Uterus (tissue), 4 donors: ENCODE measurements at places on chromosomes 16 and 17. TPM values are rescaled to one million over a fixed set of nuclear protein-coding genes. Genes with fewer than 3 reads are reported as not detected.

DNA sequence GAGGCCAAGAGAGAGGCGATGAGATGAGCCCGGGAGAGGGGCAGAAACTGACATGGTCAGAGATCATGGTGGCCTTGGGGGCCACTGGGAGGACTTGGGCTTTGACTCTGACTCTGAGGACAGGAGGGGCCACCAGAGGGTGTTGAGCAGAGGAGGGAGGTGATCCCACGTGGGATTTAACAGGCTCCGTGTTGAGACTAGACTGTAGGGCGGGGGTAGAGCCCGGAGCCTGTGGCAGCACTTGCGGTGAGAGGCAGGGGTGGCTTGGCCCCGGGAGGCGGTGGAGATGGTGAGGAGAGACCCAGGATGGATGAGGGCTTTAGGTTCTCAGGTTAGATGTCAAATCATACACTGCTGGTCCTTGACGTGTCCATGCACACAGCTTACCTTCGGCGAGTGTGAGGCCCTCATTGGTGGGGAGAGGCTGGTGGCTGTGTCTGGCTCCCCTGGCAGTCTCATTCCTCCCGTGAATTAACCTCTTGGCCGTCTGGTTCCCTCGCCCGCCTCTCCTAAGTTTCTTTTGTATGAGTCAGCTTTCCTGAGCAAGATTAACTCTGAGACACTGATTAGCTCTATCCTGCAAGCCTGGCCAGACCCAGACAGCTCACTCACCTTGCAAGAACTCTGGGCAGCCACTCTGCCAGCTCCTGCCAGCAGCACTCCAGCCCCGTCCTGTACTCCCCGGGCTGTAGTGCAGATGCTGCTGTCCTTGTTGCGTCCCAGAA lies 39.7 kb downstream of the VPS35L start:
- DNase-seq, result peak; percentile 20

Gene RNF112
- total RNA-seq, result 14.7 TPM

Gene GLP2R
- under 0.01 TPM for total RNA-seq

DNA sequence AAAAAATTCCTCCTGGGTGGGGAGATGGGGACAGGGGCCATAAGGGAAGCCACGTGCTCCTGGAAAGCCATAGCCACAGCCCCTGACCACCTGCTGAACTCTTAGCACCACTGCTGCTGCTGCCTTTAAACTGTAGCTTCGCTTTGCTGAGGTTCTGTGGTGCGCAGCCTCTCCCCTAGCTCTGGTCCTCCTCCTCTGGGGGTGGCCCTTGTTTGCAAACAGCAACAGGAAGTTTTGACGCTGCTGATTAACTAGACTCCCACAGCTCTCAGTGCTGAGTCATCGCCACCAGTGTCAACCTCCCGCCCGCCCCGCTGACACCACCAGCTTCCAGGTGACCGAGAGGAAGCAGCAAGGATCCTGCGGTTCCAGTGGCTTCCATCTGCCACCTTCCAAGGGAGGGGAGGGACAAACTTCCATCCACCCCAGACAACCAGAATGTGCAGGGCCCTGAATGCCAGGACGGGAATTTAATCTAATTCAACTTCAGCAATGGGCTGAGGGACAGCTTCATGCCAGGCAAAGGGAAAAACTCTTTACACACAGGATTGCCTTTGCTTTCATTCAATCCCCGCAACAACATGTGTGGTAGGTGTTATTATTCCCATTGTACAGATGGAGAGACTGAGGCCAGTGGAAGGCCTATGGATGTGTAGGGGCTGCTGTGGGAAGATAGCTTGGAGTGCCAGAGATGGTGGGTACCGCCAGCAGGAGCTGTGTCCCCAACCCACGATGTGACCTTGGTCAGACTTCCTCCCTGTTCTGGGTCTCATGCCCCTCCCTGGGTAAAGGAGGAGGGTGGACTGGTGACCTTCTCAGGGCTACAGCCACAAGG lies 8.1 kb upstream of the KIFC3 start:
- peak; percentile 76 for DNase-seq

Gene MC1R
- total RNA-seq, result 6.2 TPM

- DNase-seq, result no peak
Observed at GRCh38 chr17:17696882-17697633, 15.8 kb downstream of the RAI1 start.

DNA sequence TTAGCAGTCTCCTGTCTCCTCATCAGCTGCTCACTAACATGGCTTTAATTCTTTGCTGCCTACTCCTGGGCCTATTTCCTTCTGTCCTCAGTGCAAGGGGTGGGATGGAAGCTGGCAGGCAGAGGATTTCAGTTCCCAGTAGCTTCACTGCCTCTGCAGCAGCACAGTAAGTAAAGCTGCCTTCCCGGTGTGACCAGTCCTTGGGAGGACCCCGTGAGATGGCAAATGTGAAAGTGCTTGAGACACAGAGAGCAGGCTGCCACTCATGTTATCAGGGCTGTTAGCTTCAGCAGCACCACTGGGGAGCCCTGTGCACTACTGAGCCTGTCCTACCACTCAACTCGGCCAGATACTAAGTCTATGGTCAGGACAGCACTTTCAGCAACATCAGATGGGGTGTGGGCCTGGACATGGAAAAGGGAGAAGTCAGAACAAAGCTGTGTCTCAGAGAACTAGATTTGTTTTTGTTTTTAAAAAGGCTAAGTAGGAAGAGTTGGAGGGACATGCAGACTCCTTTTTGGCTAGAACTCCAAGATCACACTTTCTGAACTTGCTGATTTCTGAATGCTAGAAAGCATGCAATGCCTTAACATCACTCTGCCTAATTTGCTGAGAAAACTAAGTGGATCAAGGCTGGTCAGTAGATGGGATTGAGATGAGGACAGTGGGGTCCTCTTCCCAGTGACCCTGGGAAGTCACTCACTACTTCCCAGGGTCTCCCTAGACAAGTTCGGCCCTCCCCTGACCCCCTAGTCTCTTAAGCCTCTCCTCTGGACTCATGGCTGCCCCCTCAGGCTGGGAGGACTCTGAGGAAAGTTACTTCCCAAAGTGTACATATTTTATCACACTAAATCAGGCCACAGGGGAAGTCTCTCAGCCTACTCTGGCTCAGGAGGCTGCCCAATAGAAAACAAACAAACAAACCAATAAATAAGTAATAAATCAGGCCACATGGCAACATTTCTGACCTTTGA lies 1.1 kb downstream of the ACSF2 start:
- peak; percentile 19 for DNase-seq

Gene ACSM3
- 365 TPM for total RNA-seq

GRCh38 chr17:65750631-65751115 lies 189.2 kb upstream of the AXIN2 start:
- peak; percentile 68 for DNase-seq

- peak; percentile 57 for DNase-seq
Observed at GRCh38 chr17:40069751-40070708, 7.3 kb downstream of the THRA start.

DNA sequence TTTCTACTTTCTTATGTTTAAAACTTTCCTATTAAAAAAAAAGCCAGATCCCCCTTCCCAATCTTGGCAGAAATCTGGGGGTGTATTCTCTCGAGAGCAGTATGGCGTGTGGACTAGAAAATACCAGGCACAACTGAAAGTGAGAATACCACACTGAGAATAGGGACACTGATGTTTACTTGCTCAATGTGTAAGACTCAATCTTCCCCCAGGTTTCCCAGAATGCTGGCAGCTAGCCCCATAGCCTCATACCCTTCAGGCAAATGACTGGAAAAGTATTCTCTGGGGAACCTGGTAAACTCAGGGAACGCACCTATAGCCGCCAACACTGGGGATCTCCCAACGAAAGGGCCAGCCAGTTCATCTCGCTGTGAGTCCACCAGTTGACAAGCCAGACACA lies 15.3 kb downstream of the ZZEF1 start:
- DNase-seq, result no peak

DNA sequence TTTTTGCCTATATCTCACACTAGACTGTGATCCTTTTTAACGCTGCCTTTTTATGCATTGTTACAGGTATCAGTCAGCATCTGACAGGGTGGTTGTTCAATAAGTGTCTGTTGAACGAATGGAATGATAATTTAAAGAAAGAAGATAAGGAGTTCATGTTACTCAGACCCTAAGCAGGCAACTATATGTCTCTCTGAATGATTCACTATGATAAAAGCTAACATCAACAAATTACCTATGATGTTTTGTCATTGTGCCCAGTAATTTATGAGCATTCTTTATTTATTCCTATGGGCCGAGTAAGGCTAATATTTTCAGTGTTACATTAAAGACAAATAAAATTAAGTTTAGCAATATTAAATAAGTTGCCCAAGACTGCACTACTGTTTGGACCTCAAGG lies 435.0 kb upstream of the KIF2B start:
- no peak for DNase-seq

Gene LPO
- total RNA-seq, result not detected

Gene MT1A
- not detected for total RNA-seq

- DNase-seq, result no peak
Observed at GRCh38 chr16:4745274-4745569, 10.9 kb downstream of the DNAAF8 start.

DNA sequence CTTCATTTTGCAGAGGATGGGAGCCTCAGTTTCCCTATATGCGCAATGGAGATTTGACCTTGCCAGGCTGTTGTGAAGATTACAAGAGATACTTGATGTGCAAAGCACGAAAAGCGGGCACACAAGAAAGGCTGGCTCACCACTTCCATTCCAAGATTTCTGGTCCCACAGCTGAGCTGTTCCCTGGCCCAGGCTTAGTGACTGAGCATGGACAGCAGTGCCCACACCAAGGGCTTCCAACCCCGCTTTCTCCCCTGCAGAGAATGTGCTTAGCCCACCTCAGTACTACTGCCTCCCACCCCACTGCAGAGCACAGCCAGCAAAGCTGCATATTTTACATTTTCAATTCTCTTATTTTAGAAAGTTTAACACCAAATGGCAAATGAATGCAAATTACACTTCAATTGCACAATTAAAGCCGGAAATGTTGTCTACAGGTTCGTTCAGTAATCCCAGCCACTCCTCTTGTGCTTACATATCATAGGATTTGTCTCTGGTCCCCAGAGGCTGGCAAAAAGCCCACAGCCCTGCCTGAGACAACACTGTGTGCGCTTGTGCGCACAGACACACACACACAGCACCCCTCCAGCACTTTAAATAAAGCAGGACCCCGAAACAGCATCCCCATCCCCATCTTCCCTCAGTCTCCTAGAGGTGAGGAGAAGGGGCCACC lies 51.8 kb downstream of the VAC14 start:
- DNase-seq, result no peak

DNA sequence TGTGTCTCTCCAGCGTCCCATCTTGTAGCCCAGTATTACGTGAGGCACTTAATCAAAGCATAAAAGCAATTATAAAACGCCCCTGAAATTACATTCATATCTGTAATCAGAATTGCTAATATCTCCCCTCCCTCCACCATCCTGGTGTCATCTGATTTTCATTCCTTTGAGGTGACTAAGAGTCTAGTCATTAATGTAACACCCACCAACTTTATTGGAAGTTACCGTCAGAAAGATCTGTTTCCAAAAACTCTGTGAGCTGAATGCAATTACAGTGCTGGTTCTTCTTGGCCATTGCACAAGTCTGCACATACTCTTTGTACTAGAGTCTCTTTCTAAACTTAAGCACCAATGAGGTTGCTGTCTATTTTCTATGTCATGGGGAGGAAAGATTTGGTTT lies 12.5 kb upstream of the MAF start:
- DNase-seq, result no peak

Gene HOXB4
- 0.88 TPM for total RNA-seq

- no peak for DNase-seq
Observed at GRCh38 chr16:69348222-69348621, 3.4 kb downstream of the TMED6 start.

DNA sequence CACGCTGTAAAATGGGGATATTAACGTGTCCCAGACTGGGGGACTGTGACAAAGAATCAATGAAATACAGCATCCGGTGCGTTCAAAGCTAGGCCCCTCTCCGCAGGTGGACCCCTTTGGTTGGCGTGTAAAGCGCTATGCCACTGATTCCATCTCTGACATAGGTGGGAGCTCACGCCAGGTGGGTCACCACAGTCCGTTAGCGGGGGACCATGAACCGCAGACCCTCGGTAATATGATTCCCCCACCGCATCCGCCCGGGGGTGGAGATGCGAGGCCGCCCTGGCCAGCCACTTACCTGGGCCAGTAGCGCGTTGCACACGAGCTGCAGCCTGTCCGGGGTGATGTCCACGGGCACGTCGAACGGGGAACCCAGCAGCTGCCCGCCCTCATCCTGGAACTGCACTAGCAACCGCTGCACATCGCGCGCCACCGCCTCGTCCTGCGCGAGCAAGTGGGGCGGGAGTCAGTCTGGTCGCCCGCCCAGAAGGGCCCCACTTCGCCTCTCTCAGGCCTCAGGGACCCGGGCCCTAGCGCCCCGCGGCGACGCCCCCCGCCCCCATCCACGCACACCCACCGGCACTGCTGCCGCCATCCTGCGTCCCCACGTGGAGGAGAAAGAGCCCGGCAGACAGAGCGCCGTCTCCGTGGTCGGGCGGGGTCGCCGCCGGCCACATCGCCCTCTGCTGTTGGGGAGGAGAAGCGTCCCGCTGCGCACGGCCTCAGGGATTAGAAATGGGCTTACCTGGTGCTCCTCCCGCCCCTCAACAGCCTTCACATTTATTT lies at the start of gene NLE1:
Gene NLE1, minus strand, starts transcription at position 623 of the 786 bp plus-strand sequence. Its CDS starts 28 bp downstream, at position 595.
- peak; percentile 63 for DNase-seq

DNA sequence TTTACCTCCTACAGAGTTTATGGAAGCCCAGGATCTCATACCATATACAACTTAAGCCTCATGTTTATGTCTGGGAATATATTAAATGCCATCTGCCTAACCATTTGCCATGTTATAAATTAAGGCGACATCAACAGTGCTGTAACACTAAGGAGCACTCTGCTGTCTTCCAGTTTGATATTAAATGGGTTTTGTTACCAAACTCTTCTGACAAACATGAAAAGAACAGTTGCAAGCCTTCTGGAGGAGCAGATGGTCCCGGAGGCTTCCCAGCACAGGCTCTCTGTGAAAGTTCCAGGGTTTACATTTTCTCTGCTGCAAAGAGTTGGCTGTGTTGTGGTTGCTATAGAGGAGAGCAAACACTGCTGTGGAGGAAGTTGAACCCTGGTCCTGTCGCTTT lies 545.3 kb upstream of the SALL1 start:
- no peak for DNase-seq

Gene ATAD5
- 7.2 TPM for total RNA-seq

GRCh38 chr16:21088646-21089538 lies 61.8 kb downstream of the DNAH3 start:
- DNase-seq, result no peak

GRCh38 chr16:12881182-12881581 lies 20.2 kb upstream of the SHISA9 start:
- no peak for DNase-seq

Gene CTRL
- total RNA-seq, result not detected

DNA sequence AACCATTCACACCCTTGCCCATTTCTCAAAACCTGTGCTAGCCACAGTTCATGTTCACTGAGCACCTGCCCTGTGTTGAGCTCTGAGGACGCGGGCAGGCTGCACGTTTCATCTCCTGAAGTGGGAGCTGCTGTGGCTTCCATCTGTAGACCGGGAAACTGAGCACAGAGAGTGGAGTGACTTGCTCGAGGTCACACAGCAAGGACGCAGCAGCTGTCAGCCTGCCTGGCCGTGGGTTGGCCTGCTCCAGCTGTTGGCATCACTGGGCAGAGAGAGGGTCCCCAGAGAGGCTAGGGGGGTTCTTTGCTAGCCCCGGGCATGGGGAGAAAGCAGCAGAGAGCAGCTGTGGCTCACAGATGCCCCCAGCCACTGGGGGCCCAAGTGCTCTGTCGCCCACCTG lies 28.8 kb downstream of the ZFPM1 start:
- DNase-seq, result no peak

GRCh38 chr16:85677383-85677967 lies 11.3 kb downstream of the GINS2 start:
- no peak for DNase-seq
